ENCODE measurements at places on chromosomes 2 and 18.

DNA sequence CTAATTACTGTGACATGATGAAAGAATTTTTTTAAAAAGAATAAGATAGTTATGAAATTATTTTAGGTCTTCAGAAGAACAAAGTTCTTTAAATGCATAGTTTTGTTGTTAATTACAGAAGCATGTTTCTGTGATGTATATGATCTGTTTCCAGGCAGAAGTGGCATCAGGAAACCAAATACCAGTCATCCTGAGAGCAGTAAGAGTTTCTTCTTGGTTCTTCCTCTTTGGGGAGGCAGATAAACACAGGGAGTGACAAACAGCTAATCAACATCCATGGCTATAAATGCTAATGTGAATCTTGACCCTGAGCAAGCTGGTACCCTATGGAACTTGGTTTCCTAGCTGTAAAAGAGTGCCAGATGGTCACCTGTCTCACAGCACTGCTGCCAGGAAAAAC is 29.2 kb downstream of the WIPF1 start:
- H3K27ac ChIP-seq = no peak overlapping the region
- no peaks in the 10 kb centered on the region for H3K27me3 ChIP-seq
- peaks cover 60% of the 10 kb centered on the region for H3K36me3 ChIP-seq

GRCh38 chr2:237321746-237322145 is 92.2 kb downstream of the COL6A3 start:
- no peak overlapping the region for H3K4me3 ChIP-seq
- peak overlapping the region; percentile 74 for H3K27ac ChIP-seq
- H3K4me1 ChIP-seq = peaks cover 53% of the 10 kb centered on the region
- no peaks in the 10 kb centered on the region for H3K36me3 ChIP-seq

GRCh38 chr18:9739516-9739915 is 31.4 kb downstream of the RAB31 start:
- H3K27ac ChIP-seq = no peak overlapping the region
- DNase-seq = no peak
- no peak overlapping the region for H3K4me3 ChIP-seq
- no peaks in the 10 kb centered on the region for H3K27me3 ChIP-seq
- peaks cover 12% of the 10 kb centered on the region for H3K4me1 ChIP-seq
- H3K36me3 ChIP-seq = no peaks in the 10 kb centered on the region

DNA sequence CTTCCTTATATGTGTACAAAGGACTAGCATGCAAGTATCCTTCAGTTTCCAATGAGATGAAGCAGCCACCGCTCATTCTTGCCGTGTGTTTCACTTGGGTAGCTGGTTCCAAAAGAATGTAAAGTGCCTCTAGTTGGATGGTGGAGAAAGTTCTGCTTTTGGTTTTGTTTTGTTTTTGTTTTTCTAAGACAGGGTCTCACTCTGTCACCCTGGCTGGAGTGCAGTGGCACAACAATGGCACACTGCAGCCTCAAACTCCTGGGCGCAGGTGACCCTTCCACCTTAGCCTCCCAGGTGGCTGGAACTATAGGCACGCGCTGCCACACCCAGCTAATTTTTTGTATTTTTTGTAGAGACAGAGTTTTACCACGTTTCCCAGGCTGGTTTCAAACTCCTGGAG is 8.3 kb downstream of the ANXA4 start:
- DNase-seq = no peak
- no peaks in the 10 kb centered on the region for H3K27me3 ChIP-seq
- no peak overlapping the region for H3K27ac ChIP-seq
- peaks cover 70% of the 10 kb centered on the region for H3K4me1 ChIP-seq

DNA sequence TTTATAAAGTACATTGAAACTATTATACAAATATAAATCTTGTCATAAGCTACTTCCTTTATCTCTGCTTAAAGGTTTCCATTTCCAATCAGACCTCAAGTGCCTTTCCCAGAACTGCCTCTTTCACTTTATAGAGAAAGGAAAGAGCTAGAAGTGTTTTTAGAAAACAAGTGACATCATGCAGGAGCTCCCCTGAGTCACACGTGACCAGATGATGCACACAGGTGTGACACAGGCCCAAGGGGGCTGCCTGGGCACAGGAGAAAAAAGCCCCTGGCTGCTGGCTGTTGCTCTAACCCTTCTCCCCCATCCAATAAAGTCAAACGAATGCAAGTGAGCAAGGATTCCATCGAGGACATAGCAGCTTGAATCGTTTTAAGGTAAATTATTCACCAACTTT is 21.4 kb upstream of the SH3BP4 start:
- H3K27ac ChIP-seq = no peak overlapping the region
- no peaks in the 10 kb centered on the region for H3K36me3 ChIP-seq
- DNase-seq = no peak
- H3K4me3 ChIP-seq = no peak overlapping the region
- H3K27me3 ChIP-seq = no peaks in the 10 kb centered on the region
- H3K4me1 ChIP-seq = no peaks in the 10 kb centered on the region

DNA sequence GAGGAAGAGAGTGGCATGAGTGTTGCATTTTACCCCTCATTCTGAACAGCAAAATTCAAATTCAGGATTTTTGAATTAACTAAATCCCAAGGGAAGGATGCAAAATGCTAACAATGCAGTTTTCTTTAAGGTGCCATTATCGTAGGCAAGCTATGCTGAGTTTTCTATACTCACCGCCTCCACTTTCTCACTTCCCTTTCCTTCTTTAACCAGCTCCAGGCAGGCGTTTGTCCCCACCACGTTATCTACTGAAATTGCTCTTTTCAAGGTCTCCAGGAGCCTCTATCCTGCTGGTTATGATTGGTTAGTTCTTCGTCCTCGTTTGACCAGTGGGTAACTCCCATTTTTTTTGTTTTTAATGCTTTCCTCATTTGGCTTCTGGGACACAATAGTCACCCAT is 1.8 kb upstream of the CPO start:
- no peaks in the 10 kb centered on the region for H3K4me1 ChIP-seq
- H3K4me3 ChIP-seq = no peak overlapping the region
- H3K36me3 ChIP-seq = no peaks in the 10 kb centered on the region
- no peak overlapping the region for H3K27ac ChIP-seq

DNA sequence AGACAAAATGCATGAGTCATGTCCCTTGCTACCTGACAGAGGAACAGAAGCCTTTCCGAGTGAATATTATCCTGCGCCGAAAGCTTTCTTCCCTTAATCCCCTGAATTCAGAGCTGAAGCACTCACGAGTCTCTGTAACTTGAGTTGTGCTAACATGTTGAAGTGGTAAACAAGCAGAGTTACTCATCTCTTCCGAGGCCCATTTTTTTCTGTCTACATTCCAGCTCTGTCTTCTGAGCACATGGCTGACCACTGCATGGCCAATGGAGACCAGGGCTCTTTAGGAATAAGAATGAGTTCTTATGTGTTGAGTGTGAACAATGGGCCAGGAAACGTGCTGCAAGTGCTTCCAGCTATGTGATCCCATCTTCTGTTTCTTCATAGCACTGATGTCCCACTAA is 73.1 kb upstream of the PID1 start:
- no peaks in the 10 kb centered on the region for H3K4me1 ChIP-seq
- peak overlapping the region; percentile 40 for H3K27ac ChIP-seq
- H3K27me3 ChIP-seq = no peaks in the 10 kb centered on the region
- H3K4me3 ChIP-seq = no peak overlapping the region

- H3K4me1 ChIP-seq = no peaks in the 10 kb centered on the region
- H3K36me3 ChIP-seq = no peaks in the 10 kb centered on the region
- peaks cover 5% of the 10 kb centered on the region for H3K27me3 ChIP-seq
- no peak for DNase-seq
- no peak overlapping the region for H3K27ac ChIP-seq
Measured at GRCh38 chr2:26621469-26622199, 19.5 kb downstream of the CIB4 start.

- no peak overlapping the region for H3K27ac ChIP-seq
- no peak overlapping the region for H3K4me3 ChIP-seq
- no peaks in the 10 kb centered on the region for H3K36me3 ChIP-seq
- no peak for DNase-seq
- no peaks in the 10 kb centered on the region for H3K4me1 ChIP-seq
Measured at GRCh38 chr2:178279142-178279541, 84.8 kb downstream of the OSBPL6 start.

GRCh38 chr2:150075831-150076230 is 411.6 kb downstream of the RND3 start:
- no peaks in the 10 kb centered on the region for H3K27me3 ChIP-seq
- H3K4me1 ChIP-seq = no peaks in the 10 kb centered on the region
- H3K27ac ChIP-seq = no peak overlapping the region
- DNase-seq = no peak
- no peak overlapping the region for H3K4me3 ChIP-seq

GRCh38 chr18:7889515-7889914 is 322.4 kb downstream of the PTPRM start:
- H3K36me3 ChIP-seq = no peaks in the 10 kb centered on the region
- H3K4me1 ChIP-seq = peaks cover 5% of the 10 kb centered on the region
- H3K4me3 ChIP-seq = no peak overlapping the region
- no peak overlapping the region for H3K27ac ChIP-seq

All from stomach (tissue), 19 donors.